Hematopoietic multipotent progenitor cell treated with erythropoietin and hydrocortisone succinate and interleukin-3 and kit ligand, for 6 days (in vitro differentiated cells): ENCODE measurements at places on chromosomes 6 and 20.

DNA sequence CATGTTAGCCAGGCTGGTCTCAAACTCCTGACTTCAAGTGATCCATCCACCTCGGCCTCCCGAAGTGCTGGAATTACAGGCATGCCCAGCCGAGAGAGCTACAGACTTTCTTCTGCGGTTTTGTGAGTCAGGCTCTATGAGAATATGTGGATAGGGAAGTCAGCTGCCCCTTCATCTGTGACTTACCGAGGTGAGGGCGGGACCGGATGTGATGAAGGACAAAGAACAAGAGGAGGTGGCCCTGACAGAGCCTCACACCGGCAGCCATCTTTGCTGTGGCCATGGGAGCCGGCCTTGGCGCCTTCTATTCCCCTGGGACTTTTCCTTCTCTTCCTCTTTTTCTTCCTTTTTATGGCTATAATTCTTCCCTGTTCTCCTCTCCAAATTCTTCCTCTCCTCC is 67.0 kb downstream of the IYD start:
- no peak for DNase-seq

DNA sequence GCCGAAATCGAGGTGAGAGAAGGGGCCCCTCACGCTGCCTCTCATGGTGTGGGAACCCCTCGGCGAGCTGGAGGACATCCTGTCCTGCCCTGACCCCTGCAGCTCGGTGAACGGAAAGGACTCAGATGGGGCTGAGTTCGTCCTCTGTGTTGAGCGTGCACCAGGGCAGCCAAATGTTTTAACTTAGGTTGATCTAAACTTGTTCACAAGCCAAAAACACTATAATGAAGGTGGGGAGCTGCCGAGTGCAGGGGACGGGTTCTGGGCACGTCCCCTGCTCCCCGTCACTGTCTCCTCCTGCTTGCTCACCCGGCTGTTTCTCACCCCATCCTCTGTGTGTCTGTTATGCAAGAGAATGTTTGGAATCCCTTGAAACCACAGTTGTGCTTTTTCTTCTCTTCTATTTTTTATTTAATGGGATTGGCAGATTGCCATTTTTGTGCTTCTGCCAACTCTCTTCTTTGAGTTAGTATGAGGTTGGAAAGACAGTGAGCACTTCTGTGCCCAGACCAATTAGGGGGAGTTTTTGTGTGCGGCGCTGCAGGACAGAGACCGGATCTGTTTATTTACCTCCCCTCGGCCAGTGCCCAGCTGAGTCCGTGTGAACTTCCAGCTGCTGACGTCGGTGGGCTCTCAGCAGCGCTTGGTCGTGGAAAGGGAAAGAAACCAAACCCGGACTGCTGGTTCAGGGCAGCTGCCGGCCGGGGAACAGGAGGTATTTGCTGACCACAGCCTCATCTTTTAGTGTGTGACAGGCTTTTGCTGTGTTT is 158.1 kb downstream of the DTNBP1 start:
- DNase-seq, result peak; percentile 46

DNA sequence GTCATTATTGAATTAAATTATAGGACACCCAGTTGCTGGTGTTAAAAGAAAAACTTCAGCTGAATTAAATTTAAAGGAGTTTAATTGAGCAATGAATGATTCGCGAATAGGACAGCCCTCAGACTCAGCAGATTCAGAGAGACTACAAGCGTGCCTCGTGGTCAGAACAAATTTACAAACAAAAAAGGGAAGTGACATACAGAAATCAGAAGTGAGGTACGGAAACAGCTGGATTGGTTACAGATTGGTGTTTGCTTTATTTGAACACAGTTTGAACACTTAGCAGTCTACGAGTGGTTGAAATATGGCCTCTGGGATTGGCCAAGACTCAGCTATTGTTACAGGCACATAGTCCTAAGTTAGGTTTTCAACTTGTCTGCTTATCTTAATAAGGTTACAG is 25.8 kb upstream of the TNFRSF21 start:
- peak; percentile 68 for DNase-seq

DNA sequence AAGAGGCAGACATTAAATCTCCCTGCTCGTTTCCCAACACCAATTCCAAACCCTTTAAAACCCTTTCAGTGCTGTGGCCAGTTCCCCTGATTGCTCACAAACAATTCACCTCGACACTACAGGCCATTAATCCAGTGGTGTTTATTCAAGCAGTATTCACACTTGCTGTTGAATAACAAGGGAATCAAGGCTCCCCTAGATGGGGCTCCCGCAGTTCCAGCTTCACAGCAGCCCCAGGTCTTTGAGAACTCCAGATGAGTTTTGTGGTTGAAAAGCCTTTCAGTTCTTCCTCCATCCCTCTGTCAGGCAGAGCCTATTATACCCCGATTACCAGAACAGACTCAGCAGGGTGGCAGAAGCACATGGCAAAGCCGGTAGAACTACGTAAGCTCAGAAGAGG is 36.2 kb downstream of the JAG1 start:
- DNase-seq, result no peak

DNA sequence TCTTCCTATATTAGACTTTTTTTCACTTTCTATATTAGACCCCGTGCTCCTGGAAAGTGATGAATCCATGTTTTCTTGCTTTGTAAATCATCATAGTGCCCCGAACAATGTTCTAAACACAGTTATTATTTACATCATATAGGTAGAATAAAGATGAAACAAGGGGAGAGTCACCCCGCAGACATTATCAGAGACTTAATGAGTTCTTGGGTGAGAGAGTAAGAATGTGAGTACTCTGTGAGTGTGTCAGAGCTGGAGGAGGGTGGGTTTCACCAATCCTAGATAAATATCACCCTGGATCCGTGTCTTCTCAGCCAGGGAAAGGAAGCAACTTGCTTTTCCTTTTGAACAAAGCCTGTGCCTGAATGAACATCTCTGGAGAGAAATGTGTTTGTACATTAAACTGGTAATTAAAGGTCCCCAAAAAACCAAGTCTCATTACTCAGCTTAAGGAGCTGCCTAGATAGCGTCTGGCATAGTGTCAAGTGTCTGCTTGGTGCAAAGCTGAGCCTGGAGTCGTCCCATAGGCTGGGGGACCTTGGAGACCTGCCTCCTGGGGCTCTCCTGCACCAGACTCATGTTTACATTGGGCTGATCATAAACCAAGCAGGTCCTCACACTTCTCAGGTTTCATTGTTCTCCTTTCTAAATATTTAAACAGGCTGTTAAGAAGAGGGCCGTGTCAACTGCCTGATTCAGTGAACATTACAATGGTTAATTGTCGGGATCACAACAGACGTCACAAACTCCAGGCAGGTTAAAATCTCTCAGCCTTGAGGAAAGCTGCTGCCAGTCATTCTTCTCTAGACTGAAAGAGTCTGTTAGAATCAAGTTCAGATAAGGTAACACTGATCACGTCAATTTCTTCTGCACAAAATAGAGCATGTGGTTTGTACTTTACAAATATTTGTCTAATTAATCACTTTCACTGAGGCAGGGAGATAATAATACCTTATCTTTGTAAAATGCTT is 179.7 kb upstream of the MYLIP start:
- peak; percentile 19 for DNase-seq

GRCh38 chr6:122736616-122737015 is 42.9 kb upstream of the FABP7 start:
- no peak for DNase-seq
